ENCODE measurements at places on chromosomes 1 and 21.

DNA sequence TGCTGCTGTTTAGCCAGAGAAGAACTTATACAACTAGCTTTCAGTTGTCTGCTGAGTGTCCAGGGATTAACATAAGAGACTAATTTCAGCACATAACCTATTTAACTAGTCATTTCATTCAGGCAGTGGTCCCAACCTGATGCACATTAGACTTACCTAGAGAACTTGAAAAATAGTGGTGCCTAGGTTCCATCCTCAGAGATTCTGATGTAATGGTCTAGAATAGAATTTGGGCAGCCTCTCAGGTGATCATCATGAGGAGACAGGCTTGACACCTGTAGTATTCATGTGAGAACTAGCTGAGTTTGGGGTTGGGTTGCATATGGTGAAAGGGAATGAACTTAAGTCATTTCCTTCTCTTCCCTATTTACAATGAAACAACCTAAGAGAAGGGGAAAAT, 24.8 kb downstream of the CNST start:
- no peak for DNase-seq

DNA sequence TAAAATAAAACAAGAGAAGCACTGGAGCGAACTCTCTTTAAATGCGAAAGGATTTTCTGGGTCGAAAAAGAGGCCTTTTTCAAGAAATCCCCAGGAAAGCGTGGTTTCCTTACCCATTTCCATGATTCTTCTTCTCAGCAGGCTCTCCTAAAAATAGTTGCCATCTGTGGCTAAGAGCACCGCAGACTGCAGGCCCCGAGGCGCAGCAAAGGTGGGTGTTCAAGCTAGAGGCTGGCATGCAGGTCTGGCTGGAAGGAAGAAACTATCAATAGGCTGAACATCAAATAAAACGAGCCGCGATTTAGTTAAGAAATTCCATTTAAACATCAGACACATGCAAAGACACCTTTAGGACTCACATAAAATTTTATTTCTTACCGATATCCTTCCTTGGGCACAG, 135.1 kb downstream of the ADAMTS1 start:
- DNase-seq = no peak

GRCh38 chr1:9369964-9370788, 77.5 kb downstream of the SPSB1 start:
- no peak for DNase-seq

DNA sequence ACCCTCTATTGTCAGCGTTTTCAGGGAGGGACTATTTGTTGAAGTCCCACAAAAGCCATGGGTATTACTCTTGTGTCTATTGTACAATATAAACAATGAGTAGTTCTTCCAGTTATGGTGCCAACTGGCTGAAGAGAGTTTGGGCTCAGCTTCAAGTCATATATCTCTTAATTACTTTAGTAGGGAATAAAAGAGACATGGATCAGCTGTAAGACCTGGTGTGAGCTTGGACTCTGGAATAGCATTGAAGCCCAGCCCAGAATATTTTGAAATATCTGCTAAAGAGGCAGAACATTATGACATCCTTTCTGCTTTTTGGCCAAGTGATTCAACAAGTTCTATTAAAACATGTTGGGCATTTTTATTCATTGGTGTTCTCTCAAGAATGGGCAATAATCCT, 224.9 kb downstream of the BACH1 start:
- no peak for DNase-seq

DNA sequence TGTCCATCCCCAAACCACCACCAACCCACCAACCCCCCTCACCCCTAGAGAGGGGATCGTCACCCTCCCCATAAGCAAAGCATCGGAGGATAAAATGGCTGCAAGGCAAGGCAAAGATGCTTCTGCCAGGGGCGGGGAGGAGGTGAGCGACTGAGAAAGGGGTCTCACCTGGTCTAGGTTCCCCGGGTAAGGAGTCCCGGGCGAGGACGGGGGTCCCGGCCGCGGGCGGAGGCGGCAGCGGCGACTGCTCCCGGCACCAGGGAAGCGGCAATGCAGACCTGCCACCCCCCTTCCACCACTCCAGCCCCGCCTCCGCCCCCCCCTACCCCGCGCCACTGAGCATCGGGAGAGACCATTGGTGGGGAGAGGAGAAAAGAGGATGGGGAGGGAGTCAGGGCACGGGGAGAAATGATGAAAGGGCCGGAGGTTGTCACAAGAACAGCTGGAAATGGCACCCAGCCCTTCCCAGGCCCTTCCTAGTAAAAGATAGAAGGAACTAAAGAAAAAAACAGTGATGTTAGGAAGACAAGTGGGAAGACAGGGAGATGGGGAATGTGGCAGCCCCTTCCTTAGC, at the start of gene SV2A:
TSS of gene SV2A (minus strand) at position 274 of the 574 bp plus-strand sequence. CDS start 4,004 bp downstream, outside the sequence.
- DNase-seq = peak; percentile 81

GRCh38 chr1:201448990-201449389, 20.0 kb downstream of the PHLDA3 start:
- DNase-seq = no peak

DNA sequence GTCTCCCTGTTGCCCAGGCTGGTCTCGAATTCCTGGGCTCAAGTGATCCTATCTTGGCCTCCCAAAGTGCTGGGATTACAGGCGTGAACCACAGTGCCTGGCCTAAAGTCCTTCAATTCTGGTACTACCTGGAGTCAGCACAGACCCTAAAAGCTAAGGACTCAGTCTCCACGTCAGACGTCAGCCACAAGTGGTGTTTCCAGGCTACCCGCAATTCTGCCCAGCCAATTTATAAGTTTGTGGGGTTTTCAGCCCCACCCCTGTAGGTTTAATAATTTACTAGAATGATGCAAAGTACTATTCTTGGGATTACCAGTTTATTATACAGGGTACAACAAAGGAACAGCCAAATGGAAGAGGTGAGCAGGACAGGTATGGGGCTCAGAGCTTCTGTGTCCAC, 10.6 kb upstream of the DIP2A start:
- no peak for DNase-seq

DNA sequence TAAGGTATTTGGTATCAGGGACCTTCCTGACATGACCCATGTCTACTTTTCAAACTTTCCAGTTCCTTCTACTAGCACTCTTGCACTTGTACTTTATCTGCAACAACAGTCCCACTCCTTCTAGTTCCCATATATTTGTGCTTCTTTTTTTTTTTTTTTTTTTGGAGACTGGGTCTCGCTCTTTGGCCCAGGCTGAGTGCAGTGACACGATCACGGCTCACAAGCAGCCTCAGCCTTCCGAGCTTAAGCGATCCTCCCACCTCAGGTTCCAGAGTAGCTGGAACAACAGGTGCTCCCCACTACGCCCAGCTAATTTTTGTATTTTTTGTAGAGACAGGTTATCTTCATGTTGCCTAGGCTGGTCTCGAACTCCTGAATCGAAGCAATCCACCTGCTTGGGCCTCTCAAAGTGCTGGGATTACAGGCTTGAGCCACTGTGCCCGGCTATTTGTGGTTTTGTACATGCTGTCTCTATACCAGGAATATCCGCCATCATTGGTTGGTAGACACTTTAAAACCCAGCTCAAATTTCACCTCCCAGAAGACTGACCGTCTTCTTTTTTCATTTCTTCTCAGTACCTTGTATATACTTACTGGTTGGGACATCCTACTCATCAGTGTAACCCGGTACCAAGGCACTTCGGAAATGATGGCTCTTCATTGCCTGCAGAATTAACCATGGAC, 1.1 kb downstream of the ZMYM1 start:
- no peak for DNase-seq

All from NCI-H1105 treated with DMSO at 0.1 percent for 48 hours (cell line).